ENCODE measurements at places on chromosomes 6 and 20.

DNA sequence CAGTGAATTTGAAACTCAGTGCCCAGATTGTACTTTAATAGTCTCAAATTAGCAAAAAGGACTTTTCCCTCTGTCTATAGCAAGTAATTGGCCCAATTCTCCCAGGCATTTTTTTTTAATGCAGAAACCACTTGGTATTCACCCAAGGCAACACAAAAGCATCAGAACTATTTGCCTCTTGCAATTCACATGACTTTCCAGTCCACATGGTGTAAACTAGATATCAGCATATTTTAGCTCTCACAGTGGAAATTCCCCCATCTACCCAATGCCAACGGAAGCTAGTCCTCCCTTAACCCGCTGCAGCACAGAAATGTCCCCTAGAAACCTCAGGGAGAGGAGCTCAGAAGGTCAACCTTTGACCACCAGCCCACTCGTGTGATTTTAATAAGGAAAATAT is 103.4 kb upstream of the CDYL start:
- no peak for DNase-seq

DNA sequence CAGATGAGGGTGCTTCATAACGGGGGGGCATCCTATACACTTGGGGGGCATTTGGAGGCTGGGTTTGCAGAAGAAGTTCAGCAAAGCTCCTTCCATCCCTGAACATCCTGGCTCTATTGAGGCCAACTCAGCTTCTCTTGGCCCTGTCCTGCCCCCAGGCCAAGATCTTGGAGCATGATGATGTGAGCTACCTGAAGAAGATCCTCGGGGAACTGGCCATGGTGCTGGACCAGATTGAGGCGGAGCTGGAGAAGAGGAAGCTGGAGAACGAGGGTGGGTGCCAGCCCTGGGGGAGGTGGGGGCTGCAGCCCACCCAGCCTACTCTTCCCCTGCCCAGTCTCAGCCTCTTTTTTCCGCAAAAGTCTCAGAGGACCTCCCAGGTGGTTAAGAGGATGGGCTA is 17.2 kb downstream of the GDAP1L1 start:
- no peak for DNase-seq

DNA sequence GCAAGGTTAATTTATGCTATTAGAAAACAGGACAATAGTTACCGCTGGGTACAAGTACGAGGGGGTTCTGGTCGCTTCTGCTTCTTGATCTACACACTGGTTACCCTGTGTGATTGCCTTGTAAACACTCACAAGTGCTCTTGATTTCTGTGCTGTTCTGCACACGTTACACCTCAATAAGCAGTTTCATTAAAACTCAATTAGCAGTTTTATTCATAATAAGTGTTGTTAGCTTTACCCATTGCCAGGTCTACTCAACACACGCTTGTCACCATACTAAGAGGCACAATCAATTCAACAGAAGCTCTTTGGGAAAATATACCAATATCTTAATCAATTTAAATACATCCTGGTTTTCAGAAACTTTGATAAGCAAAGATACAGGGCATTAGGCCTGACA is 20.4 kb downstream of the BMP7 start:
- DNase-seq, result no peak

DNA sequence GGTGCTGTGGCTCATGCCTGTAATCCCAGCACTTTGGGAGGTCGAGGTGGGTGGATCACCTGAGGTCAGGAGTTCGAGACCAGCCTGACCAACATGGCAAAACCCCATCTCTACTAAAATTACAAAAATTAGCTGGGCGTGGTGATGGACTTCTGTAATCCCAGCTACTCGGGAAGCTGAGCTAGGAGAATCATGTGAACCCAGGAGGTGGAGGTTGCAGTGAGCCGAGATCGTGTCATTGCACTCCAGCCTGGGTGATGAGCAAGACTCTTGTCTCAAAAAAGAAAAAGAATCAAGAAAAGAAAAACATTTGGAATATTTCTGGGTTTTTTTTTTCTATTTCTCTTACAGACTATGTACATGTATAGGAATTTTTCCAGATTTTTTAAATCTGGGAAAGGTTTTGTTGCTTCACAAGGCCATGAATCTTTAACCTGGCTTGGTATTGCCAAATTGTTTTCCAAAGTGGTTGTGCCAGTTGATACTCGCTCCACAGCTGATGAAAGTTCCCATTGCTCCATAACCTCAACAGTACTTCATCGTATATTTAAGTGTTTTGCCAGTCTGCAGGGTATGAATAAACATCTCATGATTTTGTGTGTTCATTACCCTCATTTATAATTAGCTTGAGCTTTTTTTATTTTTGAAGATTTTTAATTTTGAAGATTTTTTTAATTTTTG is 33.5 kb downstream of the RNF217 start:
- DNase-seq, result no peak

DNA sequence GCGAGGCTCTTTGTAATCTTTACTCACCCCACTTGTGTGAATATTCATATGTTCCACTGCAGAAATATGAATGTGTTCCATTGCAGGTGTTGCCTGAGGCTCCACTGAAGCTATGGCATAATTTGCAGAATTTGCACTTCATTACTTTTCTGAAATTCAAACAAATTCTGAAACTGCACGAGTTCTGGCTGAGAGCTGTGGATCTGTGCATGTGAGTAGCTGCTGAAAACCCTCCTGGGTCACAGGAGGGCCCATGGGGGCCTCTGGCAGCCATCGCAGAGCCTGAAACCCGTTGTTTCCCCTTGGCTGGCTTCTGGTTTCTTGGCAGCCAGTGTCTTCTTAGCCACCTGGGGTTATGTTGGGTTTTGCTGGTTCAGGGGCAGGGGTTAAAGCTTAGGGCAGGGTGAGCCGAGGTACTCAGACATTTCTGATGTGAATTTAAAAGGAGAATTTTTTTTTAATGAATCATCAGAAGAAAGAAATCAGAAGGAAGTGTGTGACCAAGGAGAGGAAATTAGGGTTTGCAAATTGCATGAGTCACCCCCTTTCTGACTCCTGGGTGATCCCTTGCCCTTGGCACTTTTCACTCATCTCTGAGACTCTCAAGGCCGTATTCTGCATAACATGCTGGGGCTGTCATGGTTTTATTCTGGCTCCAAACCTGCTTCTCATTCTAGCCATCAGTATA is 40.6 kb downstream of the TOX2 start:
- peak; percentile 38 for DNase-seq

GRCh38 chr6:14770572-14770971 is 475.3 kb upstream of the JARID2 start:
- DNase-seq, result no peak

DNA sequence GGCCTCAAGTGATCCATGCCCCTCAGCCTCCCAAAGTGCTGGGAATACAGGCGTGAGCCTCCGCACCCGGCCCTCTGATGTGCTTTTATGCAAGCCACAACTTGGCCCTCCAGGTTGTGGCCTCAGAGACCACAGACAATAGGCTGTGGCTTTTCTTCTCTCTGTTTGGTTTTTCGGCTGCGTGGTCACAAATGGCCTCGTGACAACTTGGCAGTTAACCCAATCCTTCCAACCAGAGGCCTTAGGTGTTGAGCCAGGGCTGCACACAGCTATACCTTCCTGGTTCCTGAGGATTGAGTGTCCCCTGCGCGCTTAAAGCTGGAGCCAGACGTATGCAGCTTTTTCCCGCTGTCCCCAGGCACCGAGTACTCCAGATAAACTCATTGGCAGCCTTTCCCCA is 6.3 kb upstream of the TGM3 start:
- no peak for DNase-seq

DNA sequence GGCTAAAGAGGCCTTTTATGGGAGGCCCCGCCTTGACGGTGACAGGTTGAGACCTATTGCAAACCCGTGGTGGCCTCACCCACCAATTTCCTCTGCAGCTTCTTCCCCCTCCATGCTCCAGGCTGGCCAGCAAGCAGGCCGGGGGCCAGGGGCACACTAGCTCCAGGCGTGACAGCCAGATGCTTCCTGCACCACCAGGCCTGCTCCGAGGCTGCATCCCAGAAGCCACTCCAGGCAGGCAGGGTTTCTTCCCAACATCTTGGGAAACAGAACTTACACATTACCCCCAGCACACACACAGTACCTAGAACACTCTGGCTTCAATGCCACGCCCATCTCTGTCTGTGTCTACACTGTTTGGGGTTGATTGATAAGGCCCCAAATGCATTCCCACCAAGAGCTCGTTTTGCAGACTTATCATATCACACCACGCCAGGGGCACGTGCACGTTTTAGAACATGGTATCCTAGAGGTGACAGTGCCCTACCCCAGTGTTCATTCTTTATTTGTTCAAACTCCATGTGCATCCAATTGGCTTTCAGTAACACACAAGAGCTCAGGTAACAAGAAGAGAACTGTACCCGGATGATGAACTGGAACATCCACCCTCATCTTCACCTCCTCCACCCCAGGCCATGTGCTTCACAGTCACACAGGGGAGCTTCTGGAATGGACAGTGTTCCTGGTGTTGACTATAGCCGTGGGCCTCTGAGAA is 221.4 kb upstream of the RREB1 start:
- no peak for DNase-seq

DNA sequence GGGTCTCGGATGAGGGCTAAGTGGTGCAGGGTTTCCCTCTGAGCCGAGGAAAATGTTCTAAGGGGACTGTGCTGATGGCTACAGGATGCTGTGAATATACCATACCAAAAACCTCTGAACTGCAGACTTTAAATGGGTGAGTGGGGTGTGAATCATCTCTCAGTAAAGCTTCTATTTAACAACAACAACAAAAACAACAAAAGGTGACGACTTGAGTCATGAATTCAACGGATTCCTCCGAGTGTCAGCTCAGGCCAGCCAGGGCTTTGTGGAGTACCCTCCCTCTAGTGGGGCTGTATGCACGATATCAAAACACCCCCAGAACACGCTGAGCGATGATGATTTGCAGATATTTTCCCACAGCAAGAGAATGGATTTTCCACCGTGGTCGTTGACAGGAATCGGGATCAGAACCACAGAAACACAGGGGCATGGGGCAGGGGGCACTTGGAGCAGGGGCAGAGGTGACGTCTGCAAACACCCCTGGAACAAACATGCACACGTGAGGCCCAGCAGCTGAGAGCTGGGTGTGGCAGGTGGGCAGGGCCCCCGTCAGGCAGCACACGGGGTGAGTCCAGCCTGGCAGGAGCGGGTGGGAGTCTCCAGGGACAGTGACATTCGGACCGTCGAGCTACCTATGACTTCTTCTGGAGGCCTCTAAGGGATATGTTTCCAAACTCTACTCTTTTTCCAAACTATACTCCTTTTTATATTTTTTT is 38.6 kb downstream of the SLC2A4RG start:
- DNase-seq, result no peak

GRCh38 chr6:165404296-165404695 is 94.9 kb upstream of the C6orf118 start:
- no peak for DNase-seq

DNA sequence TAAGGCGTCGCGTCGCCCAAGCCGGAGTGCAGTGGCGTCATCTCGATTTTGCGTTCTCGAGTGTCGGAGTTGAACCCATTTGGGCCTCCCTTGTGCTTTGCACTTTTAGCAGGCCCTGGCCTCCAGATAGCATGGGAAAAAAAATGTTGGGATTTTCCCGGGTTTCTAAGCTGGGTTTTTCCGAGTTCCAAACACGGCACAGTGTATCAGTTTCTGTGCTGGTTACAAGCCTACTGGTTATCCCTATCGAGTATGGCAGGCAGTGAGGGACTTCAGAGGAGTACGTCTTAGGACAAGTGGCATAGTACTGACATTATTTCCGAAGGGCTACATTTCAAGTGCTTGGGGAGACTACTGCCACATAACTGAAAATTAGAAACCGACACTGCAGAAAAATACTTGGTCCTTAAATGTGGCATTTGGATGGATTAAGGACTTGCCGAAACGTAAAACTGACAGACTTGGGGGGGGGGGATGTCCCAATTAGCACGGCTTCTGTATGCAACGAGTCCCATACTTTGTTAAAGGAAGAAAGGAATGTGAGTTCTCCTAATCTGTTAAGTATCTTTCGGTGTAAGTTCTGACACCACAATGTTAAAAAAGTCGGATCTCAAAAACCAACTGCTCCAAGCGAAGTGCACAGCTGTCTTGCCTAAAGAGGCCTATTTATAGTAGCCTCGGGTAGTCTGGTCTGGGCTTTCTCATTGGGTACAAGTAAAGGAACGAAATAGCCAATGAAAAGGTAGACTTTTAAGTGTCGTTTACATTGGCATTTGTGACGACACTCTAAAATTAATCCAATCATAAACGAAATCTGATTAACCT is 70.2 kb downstream of the HFE start:
- DNase-seq, result peak; percentile 30

GRCh38 chr6:163356324-163356723 is 58.2 kb upstream of the QKI start:
- DNase-seq, result no peak

DNA sequence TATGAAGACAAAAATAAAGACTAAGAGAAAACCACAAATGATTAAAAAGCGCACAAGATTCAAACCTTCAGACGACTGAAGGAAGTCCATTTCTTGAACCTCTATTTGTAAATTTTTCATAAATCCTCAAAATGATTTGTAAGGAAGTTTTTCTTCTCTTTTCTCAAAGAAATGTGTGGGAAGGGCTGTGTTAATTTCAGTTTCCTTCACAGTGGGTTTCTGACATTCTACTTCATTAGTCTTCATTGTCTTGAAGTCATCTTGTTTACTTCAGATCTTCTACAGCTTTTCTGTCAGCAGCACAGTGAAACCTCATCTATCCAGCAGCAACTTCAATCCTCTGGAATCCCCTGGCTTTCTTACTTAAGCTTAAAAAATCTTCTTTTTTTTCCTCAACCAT is 87.6 kb upstream of the MYLIP start:
- no peak for DNase-seq

DNA sequence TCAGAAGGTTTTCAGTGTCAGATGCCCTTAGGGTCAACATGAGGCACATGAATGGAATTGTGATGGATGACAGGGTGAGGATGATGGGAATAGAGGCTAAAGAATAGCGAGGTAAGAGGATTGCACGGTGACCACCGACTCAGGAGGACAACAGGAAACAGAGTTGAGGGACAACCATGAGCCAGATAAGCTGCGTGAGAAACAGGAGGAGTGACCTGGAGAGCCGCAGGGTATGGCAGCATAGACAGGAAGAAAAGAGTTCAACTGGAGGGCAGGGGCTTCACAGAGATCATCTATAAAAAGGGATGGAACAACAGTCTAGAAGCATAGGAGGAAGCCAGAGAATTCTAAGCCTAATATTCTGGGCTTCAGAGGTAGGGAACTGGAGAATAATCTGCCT is 84.7 kb upstream of the ENPP5 start:
- no peak for DNase-seq

DNA sequence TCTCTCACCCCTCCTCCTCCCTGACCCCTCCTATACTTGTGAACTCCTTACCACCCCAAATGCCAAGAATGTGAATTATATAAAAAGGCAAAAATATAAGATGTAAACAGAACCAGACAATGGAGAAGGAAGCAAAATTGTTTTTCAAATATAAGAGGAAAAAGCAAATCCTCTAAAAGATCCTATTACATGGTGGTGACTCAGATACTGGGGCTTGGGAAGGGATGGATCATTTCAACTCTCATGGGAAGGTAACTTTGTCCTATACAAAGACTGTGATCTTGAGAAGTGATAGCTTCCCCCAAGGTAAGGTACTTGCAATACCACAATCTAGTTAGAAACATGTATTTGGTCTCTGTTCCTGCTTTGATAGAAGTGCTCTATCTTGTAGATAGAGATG is 24.6 kb upstream of the TNFRSF21 start:
- no peak for DNase-seq

- DNase-seq, result no peak
Observed at GRCh38 chr6:113645986-113646385, 211.2 kb upstream of the MARCKS start.

GRCh38 chr6:95186710-95187109 is 390.6 kb upstream of the MANEA start:
- no peak for DNase-seq

GRCh38 chr6:389622-390021 is 1.9 kb upstream of the IRF4 start:
- DNase-seq, result no peak

- DNase-seq, result peak; percentile 88
Observed at GRCh38 chr20:47610247-47610944, 108.7 kb downstream of the NCOA3 start.

Measured in stimulated activated CD8-positive, alpha-beta memory T cell treated with anti-CD3 and anti-CD28 coated beads, Interleukin-7, amount 100 ng/mL, for 4 hours (primary cell).